Activated CD8-positive, alpha-beta memory T cell treated with anti-CD3 and anti-CD28 coated beads for 1 hour (primary cell): ENCODE measurements at places on chromosomes 7 and 10.

DNA sequence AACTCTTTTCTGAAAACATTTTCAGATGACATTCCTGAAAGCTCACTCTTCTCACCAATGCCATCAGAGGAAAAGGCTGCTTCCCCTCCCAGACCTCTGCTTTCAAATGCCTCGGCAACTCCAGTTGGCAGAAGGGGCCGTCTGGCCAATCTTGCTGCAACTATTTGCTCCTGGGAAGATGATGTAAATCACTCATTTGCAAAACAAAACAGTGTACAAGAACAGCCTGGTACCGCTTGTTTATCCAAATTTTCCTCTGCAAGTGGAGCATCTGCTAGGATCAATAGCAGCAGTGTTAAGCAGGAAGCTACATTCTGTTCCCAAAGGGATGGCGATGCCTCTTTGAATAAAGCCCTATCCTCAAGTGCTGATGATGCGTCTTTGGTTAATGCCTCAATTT lies 16.5 kb downstream of the ANLN start:
- DNase-seq, result no peak

GRCh38 chr7:87144173-87144657 lies 8.0 kb upstream of the DMTF1 start:
- DNase-seq, result no peak

DNA sequence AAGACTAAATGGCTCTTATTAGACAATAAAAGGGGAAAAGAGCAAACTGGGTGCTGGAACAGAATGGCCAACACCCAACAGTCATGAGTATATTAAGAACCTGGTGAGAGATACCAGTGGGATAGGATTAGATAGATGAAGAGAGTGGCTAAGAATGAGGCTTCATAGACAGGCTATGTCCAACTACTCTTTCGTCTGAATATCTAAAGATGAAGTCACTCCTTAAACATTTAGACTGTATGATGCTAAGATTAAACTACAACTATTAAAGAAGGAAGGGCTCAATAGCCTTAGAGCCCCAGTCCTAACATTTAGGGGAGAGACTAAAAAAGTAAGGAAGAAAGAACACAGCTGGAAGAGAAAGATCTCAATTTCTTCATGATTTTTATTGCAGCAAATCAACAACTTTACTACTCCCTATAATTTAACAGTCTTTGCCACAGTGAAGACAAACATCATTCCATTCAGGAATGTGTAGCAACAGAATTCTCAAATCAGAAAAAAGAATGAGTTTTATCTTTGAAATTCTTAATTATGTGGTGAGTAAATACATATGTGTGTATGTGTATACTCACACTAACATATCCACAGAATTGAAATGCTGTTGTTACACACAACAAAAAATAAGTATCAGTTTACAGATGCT lies 45.6 kb downstream of the CACNA2D1 start:
- DNase-seq, result no peak

DNA sequence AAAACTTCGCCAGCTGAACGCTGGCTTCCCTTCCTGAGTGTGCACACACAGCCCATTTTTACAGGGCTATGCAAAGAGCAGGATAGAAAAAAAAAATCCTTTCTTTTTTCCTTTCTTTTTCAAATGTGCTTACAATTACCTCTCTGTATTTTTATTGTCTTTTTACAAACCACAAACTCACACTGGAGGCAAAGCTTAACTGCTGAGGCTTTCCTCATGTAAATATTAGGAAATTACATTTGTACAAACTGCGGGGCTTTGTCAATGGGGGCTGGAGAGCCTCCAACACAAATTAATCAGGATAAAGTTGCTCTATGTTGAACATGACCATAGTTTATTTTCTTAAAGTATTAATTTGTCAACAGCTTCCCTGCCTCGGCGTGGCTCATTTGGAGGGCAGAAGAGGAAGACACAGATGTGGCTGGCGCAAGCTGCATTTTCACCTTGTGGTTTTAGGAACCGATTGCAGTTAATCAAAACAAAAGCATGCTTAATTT lies 411.7 kb upstream of the MKI67 start:
- no peak for DNase-seq
